ENCODE measurements at places on chromosomes 12 and 14.
A peak's percentile ranks its signal among the peaks of the same experiment; 100 is the strongest.

GRCh38 chr14:77314539-77315457 lies 5.9 kb downstream of the POMT2 start:
- no peak for DNase-seq

GRCh38 chr12:26271889-26272492 lies 76.6 kb downstream of the SSPN start:
- DNase-seq: peak; percentile 1

GRCh38 chr12:101746196-101746595 lies 6.9 kb upstream of the SYCP3 start:
- no peak for DNase-seq

DNA sequence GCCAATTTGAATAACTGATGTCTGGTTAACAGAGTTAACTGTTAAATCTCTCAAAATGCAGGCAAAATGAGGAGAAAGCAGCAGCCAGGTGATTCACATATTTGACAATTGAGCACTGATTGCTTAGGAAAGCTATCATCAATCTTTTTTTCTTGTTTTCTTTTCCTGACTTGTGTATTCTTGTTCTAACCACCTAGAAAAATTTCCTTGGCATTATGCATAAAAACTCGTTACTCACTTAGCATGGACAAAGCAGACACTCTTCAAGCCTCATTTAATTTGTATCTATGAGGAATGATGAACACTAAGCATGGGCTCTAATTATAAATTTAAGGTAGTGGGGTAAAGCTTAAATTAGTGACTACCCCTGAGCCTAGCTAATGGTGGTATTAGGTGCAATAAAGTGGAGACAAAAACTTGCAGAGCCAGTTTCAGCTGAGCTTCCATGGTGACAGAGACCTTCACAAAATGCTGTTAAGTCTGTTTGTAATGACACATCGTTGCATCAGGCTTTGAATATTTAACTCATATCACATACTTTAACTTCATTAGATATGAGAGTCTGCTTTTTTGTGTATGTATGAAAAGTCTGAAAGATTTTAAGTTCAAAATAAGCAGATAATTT lies 52.0 kb downstream of the RASSF9 start:
- DNase-seq: no peak

DNA sequence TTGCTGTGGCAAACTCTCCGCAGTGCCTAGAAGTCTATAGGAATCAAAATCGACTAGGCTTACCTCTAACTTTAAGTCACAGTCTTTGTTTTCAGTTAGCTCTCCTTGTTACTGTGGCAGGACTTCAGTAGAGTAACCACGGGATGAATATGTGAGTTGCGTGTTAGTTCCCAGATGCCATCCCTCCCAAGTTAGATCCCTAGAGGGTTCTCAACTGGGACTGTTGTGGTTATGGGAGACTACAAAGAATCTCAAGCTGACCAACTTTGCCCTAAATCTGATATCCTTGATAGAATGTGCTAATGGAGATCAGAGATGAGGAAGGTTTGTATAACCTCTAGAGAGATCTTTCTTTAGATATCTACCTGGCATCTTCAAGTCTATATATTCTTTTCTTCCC lies 208.1 kb downstream of the AKAP6 start:
- DNase-seq: no peak

- no peak for DNase-seq
These were observed 16.3 kb upstream of the CYP46A1 start for GRCh38 chr14:99667821-99668220.

DNA sequence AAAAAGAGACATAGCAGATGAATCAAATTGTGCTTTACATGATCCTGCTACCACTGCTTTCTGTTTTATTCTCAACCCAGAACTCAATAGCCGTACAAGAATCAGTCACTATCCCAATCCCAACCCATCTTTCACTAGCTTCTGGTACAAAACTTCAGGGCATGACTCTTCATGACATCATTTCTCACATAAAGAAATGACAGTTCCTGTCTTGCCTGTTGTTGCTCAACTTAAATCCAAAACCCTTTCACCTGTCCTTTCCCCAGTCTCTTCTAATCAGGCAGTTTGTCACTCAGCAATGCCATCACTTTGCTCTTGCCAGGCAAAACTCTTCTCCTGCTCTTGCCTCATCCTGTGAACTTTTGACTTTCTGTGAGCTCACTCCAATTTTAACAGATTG lies 962.8 kb downstream of the GALC start:
- DNase-seq: no peak

DNA sequence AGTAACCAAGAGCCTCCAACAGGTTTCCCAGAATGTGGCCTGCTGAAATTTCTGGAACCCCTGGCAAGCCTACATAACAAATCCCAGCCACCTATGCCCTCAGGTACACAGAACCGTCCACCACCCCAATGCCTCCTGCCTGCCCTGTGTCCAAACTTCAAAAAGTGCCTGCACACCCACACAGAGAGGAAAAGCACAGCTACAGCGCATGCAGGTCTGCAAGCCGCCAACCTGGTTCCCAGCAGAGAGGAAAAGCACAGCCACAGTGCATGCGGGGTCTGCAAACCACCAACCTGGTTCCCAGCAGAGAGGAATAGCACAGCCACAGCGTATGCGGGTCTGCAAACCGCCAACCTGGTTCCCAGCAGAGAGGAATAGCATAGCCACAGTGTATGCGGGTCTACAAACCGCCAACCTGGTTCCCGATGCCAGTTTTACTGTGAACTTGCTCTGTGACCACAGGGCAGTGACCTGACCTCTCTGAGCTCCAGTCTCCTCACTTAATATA lies 113.5 kb downstream of the SCARB1 start:
- no peak for DNase-seq

GRCh38 chr12:114981036-114981435 lies 297.1 kb upstream of the TBX3 start:
- no peak for DNase-seq

DNA sequence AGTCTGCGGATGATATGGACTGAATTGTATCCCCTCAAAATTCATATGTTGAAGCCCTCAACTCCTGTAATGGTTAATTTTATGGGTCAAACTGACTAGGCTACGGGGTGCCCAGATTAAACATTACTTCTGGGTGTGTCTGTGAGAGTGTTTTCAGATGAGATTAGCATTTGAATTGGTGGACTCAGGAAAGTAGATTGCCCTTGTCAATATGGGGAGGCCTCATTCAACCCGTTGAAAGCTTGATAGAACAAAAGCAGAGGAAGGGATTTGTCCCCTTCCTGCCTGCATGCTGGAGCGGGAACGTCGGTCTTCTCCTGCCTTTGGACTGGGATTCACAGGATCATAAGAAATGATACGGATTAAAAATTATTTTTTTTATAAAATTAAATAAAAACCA lies 84.5 kb downstream of the BBS10 start:
- DNase-seq: no peak

- DNase-seq: no peak
These were observed 125.3 kb upstream of the ATF7IP start for GRCh38 chr12:14239935-14240872.

GRCh38 chr14:33126433-33126832 lies 187.8 kb downstream of the NPAS3 start:
- DNase-seq: no peak

GRCh38 chr12:86213012-86213411 lies 43.2 kb downstream of the MGAT4C start:
- DNase-seq: no peak

GRCh38 chr12:130286041-130286440 lies 51.6 kb upstream of the PIWIL1 start:
- DNase-seq: no peak

- no peak for DNase-seq
These were observed 4.5 kb downstream of the NOVA1 start for GRCh38 chr14:26593357-26593756.
